ENCODE measurements at places on chromosomes 4 and X.

DNA sequence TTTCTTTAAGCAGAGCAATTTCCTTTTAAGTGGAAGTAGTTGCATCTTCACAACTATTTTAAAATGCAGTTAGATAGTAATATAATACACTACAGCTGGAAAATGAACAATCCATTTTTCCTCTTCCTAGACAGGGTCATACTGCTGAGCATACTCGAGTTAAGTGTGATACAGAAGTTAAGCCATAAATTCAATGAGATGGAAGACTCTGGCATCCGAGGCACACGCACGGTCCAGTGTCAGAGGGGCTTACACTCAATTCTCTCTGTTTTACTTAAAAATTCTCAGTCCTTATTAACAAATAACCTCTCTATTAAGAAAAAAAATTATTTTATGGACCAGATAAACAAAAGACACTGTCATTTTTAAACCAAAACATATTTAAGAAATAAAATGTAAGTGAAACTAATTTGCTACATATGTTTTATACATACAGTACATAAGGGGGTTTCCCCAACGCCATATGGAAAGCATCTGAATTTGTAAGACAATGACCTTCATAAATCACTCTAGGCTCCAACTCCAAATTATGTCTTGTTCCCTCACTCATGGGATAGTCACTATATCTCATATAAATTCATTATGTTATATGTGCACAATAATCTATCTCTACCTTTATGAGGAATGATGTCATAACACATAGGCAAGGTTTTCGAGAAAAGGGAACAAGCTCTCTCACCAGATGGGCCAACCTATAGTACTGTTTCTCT, 315.3 kb downstream of the PAPSS1 start:
- DNase-seq = no peak

DNA sequence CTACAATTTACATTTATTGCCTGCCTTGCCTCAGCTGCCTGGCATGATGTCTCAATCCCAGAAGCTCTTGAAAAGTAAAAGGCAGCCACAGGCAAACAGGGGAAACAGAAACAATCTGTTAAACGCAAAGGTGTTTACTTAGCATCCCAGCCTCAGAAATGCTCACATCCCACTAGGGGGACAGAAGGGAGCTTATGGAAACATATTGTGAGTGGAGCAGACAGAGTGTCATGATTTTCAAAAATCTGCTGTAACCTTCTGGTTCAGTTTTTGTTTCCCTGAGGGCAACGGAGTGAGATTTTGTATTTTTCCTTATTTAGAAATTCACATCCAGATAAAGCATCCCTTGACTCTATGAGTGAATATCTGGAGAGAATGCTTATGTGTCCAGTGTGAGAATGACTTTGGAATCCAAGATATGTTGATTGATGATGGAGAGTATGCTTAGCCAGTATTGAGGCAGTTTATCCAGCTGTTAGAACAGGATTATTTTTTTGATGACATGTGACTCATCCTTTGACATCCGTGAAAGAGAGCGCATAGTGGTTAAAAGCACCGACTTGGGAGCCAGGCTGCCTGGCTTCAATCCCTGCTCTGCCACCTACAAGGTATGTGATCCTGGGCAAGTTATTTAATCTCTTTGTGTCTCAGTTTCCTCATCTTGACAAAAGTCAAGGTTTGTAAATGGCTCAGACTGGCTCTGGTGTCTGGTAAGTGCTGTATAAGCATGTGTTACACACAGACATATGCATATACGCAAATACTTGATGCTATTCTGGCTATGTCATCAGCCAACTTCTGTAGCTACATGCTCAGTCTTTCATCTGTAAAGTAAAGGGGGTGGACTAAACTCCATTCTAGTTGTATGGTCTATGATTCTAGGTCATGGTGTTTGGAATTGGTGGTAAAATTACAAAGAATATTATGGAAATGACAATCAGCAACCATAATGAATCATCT, 381.2 kb downstream of the RAPGEF2 start:
- DNase-seq = no peak

- no peak for DNase-seq
Observed at GRCh38 chr4:34309383-34309906, 1934.9 kb downstream of the ARAP2 start.

- DNase-seq = no peak
Observed at GRCh38 chr4:139740121-139740520, 74.5 kb downstream of the MGST2 start.

GRCh38 chr4:127140306-127140705, 492.5 kb upstream of the INTU start:
- no peak for DNase-seq

DNA sequence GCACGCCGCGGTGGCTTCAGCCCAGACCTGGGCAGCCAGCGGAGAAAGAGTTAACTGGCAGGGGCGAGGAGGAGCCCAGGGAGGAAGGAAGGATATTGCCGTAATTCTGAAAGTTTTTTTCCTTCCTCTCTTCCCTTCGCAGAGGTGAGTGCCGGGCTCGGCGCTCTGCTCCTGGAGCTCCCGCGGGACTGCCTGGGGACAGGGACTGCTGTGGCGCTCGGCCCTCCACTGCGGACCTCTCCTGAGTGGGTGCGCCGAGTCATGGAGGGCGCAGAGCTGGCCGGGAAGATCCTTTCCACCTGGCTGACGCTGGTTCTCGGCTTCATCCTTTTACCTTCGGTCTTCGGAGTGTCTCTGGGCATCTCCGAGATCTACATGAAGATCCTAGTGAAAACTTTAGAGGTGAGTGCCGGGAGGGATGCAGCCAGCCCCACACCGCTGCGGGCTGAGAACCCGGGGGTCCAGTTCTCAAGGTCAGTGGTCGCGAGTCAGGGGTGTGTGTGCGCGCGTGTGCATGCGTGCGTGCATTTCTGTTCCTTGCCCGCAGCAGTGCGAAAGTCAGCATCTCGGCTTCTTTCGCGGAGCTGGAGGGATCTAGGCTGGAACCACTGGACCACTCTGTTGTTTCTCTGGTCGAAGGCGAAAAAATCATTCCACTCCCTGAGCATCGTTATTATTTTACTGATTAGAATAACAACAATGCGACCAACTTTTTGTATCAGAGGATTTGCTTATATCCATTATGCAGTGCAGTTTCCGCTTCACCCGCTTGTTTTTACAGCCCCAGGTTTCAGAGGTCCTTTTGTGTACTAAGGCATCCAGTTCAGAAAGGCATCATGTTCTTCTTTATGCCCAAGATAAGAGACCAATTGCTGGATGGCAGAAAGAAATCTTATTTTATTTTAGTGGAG, 709 bp downstream of the GPAT3 start:
- no peak for DNase-seq

DNA sequence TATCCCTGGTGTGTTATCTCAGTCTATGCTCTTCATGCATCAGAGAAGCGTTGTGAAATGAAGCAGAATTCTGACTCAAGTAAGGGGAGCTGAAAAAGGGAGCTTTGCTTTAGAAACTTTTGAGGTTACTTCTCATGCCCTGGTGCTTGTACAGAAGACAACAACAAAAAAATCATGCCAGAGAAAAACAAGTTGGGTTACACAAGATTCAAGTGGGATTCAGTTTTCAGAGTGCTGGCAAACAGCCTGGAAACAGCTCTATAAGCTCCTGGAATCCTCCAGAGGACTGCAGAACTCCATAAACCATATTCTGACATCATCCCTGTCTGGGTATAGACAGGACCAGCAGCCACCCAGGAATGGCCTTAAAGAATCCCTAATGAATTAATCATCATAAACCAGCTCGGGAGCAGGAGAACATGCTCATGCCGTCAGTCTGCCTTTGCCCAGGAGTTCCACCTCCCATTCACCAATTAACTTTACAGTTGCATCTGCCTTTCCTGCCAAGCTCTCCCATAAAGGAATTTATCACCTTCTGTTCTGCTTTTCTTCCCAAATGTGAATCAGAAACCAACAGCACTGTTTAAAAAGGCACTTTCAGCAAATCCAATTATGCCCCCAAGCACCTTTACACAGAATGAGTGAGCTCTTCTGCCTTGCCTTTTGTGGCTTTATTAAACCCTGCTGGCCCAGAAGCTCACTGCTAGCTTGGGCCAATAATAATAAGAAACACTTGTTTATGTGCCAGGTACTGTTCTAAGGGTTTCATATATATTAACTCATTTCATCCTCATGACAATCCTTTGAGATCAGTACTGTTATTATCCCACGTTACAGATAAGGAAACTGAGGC, 54.5 kb upstream of the FBXW7 start:
- no peak for DNase-seq

DNA sequence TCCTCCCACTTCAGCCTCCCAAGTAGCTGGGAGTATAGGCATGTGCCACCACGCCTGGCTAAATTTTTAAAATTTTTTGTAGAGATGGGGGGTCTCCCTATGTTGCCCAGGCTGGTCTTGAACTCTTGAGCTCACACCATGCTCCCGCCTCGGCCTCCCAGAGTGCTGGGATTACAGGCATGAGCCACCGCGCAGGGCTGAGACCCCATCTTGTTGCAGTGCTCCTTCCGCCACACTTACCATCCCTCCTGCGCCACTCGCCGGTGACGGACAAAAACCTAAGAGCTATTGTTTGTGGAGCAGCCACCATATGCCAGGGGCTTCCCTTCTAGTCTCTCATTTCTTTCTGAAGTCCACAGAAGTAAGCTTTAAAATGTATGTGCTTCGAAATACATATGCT, 34.5 kb downstream of the NSG1 start:
- no peak for DNase-seq

GRCh38 chrX:130339408-130340222, at the start of gene SLC25A14:
TSS of gene SLC25A14 (plus strand) at chrX:130339919. CDS start at chrX:130340279, 360 bp downstream.
- no peak for DNase-seq

Measured in stimulated activated CD4-positive, alpha-beta T cell treated with anti-CD3 and anti-CD28 coated beads, Interleukin-1b, Interleukin-23, amount 100 ng/mL, for 1 hour (primary cell).